Pancreas (tissue), 10 donors: ENCODE measurements at places on chromosomes 11 and 22. TPM values are rescaled to one million over a fixed set of nuclear protein-coding genes. Genes with fewer than 3 reads are reported as not detected.

SERPIND1 gene
- not detected for total RNA-seq

TREH gene
- total RNA-seq, result 0.32 TPM

SLC43A1 gene
- total RNA-seq, result 155 TPM

SLC7A4 gene
- total RNA-seq, result 0.14 TPM

MDK gene
- 84.4 TPM for total RNA-seq

CHRM1 gene
- 0.15 TPM for total RNA-seq

DNA sequence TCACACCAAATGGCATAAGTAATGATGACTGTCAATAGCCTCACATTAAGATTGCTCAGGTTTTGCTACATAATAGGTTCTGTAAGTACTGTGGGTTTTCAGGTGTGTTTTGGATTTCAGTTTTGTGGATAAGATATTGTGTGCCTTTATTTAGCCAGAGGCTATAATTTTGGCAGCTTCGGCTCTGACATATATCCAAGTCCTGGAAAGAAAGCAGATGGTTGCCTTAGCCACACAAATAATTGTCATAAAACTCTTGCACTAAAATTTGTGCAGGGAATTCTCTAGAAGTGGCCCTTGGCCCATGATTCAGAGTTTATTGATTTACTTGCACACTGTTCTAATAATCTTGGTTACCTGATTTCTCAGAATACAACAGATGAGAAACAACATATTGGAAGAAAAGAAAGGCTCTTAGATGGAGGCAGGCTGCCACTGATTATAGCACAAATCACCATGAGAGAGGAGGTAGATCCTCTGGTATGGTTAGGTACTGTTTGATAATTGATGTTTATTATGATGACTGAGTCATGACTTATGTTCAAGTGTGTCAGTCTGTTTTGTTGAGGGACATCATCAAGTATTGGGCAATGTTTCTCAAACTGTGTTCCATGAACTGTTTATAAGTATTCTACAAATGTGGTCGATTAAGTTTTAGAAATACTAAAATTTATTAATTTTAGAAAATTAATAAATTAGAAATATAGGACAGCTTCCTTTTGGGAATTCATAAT lies 9.6 kb downstream of the REXO2 start:
- DNase-seq, result no peak

DNA sequence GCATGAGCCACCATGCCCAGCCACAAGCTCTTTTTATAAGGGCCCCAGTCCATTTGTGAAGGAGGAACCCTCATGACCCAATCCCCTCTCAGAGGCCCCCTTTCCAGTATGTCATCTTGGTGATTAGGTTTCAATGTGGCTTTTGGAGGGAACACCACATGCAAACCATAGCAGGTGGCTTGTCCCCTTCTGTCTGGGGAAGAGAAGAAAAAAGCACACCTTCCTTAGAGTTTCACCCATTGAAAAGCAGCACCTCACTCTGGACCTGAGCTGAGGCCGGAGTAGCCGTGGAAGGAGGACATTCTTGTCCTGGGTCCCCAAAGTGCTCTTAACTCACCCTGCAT lies 25.4 kb downstream of the NEAT1 start:
- no peak for DNase-seq

DNA sequence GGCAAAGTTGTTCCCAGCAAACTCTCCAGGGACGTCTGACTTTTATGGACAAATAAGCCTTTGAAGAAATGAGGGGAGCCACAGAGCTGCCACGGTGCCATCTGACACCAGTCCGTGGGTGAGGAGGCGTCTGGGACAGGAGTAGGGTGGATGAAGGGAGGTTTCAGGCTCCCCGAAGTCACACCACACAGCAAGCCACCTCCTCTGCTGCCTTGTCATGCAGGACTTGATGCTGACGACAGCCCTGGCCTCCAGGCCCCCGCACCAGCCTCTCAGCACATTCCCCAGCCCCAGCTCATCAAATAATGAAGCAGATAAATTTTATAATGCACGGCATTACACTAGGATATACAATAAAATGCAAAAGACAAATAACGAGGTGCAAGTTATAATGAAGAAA lies 156.5 kb downstream of the CEP164 start:
- DNase-seq, result no peak

DNA sequence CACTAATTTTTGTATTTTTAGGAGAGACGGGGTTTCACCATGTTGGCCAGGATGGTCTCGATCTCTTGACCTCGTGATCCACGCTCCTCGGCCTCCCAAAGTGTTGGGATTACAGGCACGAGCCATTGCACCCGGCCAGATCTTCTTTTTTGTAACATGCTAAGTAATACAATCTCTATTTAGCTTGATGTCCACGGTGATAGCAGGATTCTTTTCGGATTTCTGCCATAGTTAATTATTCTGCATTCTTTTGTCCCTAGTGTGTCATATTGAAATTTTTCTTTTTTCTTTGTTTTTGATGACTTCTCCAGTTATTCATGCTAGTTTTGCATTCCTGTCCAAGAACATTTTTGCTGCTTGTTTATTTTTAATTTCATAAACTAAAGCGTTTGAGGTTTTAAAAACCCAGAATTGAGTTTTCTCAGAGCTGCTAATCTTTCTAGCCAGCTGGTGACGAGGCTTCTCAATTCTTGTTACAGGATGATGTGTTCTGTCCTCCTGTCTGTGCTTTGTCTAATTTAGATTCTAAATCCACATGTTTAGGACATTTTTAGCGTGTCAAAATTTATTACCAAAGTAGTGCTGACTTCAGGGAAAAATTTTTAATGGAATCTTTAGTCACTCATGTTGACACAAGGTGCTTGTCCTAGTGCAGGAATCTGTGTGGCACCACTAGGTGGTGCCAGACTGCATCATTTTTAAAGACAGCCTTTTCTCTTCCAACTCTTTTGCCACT lies 21.8 kb downstream of the NF2 start:
- DNase-seq, result peak; percentile 44

- peak; percentile 43 for DNase-seq
These were observed 7.8 kb downstream of the LARGE2 start for GRCh38 chr11:45930031-45930794.

GRCh38 chr11:41283191-41283930 lies 176.1 kb downstream of the LRRC4C start:
- DNase-seq, result no peak

DNA sequence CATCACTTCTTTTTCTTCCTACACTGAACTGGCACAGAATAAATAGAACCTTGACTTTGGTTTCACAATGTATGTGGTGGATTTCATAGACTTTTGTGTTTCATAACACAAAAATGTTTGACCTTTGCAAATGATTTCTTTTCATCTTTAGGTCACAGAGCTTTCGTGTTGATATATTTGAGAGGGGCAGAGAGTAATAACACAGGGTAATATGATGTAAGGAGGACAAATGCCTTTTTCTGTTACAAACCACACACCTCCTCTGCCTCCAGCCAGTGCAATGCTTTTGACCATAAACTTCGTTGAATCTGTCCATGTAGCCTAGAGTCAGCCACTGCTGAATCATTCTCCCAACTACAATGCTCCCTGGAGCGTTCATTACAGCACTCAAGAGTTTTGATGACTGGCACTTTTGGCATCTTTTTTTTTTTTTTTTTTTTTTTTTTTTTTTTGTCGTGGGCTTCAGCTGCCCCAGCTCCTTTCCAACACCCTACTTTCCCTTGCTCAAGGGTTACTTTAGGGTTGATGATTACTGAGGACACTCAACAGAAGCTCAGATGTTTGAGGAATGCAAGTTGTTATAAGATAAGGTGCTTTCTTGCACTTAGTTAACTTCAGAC lies 11.4 kb upstream of the CAT start:
- no peak for DNase-seq

DNA sequence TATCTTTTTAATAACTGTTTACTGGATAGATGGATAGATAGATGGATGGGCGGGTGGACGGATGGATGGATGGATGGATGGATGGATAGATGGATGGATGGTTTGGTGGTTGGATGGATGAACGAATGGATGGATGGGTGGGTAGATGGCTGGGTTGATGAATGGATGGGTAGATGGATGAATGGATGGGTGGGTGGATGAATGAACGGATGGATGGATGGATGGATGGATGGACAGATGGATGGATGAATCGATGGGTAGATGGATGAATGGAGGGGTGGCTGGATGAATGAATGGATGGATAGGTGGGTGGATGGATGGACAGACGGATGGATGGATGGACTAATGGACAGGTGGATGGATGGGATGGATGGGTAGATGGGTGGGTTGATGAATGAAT lies 13.8 kb upstream of the SLC22A12 start:
- no peak for DNase-seq

GRCh38 chr22:24506802-24507438 lies 11.8 kb downstream of the UPB1 start:
- no peak for DNase-seq

- no peak for DNase-seq
These were observed 50.9 kb upstream of the EP300 start for GRCh38 chr22:41041532-41041931.

DNA sequence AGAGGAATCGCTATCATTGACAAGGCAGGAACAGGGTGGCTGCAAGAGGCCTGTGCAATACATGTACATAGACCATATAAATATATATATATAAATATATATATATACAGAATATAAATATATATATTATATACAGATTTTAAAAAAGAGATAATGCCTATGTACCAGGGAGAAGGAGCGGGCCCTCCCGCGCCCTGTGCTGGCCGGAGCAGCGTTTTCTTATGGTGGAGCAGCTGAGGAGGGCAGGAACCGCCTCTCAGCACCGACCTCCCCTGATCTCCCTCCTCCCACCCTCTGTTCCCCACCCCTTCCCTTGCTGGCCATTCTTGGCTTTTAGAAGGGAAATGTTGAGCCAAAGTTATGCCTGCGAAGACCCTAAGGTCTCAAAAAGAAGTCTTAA lies 31.8 kb downstream of the SCN3B start:
- no peak for DNase-seq

GRCh38 chr11:70926543-70927201 lies 325.7 kb downstream of the SHANK2 start:
- DNase-seq, result no peak

DNA sequence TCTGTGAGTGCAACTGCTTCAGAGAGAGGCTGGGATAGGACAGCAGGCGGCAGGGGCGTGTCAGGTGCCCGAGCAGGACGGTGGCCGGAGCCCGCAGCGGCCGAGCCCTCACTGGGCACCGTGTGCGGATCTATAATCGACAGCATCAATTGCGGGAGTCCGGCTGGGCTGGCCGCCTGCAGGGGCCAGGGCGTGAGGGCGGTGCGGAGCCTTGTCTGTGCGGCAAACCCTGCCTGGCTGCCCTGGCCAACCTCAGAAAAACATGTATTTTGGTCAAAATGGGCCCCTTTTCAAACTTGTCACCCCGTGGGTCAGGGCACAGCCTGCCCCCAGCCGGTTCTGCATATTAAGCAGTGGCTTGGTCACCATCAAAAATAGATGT lies 91.3 kb upstream of the KCNQ1OT1 start:
- peak; percentile 23 for DNase-seq

GRCh38 chr11:61334434-61335354 lies 1.7 kb downstream of the TKFC start:
- no peak for DNase-seq

DNA sequence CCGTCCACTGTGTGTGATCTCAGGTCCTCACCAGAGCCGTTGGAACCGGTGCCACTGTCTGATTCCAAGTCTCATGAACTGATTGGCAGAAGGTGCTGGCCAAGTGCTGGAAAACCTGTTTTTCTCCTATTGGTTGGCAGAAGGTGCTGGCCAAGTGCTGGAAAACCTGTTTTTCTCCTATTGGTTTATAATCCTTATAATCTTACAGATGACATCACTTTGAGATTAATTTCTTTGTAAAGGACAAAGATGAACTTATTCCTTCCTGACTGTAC lies 1106.3 kb downstream of the BRD1 start:
- peak; percentile 81 for DNase-seq
